ENCODE measurements at places on chromosomes 6 and 20.

DNA sequence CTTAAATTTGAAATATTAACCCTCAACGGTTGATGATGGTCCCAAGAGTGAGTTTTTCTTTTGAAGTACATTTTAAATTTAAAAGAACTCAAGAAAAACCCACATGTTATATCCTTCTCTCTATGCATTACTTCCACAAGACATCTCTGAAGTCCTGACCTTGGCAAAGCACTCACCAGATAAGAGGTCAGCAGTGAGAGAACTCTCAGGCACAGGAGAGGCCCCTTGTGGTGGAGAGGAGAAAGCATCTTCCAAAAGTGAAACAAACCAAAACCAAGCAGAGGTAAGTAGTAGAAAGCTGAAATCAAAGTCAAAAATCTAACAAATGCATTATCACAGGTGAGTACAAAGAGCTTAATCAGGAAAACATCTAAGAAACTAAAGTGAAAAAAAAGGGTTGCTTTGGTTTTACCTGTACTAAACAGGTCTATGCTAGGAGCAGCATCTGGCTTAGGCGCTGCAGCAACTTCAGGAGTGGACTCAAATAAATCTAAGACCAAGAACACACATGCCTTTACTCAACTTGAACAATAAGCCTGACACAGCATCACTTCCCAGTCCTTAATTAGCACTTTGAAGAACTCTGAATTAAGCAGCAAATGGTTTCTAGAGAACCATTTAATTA is 80.5 kb downstream of the PRSS35 start:
- no peak for DNase-seq

DNA sequence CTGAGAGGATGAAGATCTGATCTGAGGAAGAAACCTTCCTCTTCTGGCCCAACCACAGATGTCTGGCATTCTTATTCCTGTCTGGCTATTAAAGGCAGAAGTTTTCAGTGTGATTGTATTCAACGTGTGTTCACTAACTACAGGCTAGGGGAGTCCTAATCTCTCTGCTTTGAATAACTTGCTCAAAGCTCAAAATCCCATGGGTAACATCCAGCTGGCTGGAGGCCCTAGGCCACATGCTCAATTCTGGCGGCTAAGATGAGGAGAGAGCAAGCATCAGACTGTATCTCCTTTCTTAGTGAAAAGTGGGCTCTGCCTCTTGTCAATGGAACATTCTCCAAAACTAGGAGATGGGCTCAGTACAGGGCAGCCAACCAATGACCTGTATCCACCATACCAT is 478.0 kb downstream of the KIF16B start:
- no peak for DNase-seq

GRCh38 chr6:30312266-30312665 is 14.5 kb upstream of the TRIM39 start:
- DNase-seq, result no peak

- no peak for DNase-seq
Measured at GRCh38 chr6:84492241-84493165, 265.1 kb upstream of the CEP162 start.

DNA sequence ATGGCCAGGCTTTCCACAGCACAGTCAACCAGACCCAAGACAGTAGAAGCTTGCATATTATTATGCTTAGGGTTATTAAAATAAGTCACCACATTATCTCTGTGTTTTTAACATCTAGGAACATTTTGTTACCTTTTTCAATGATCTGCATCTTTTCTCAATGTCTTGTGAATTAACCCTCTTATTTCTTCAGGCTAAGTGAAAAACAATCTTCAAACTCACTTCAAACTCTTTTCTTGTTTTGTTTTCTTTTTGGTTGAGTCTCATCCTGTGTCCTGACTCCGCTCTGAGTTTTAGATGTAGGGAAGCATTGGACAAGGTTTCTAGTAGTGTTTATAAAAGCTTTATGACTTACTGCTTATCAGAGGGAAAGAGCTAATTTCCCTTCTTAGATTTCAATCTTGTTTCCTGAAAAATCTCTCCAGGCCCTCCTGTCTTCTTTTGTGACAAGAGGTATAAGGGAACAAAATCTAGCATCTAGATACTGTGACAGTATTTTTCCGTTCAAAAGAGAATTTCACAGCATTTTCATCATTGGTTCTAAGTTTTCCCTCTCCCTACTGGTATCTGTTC is 26.2 kb downstream of the NOX3 start:
- DNase-seq, result no peak

DNA sequence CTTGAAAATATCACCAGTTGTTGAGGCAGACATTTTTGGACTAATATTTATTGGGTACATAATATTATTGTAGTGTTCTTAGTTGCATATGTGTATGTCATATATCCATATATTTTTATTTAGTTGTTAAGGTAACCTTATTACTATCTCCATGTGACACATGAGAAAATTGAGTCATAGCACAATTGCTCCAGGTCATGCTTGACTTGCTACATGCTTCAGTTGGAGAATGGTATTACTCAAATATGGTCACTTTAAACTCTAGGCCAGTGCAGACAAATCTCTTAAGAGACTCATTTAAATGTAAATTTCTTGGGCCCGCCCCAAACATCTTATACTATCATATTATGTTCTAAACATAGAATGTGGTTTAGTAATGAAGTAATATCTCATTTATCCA is 246.1 kb downstream of the RIMS1 start:
- no peak for DNase-seq

DNA sequence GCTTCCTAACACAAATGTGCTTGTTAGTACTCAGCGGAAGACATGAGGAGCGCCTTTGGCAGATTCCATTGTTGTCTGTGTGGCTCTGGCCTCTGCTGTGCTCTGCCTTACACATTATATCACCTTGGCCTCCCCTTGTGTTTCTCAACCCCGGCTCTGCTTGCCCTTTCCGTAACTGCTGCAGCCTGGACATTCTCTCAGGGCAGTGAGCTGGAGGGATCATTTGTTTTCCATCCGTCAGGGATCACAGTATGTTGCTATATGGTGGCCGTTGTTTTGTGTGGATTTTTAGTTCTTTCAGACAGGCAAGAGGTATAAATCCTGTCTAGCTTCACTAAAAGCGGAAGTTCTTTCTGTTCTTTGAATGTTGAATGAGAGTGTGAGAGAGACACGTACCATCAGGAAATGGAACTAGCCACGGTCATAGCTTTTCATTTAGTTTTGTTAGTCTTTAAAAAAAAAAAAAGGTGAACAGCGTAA is 175.1 kb downstream of the JARID2 start:
- DNase-seq, result no peak

- DNase-seq, result no peak
Measured at GRCh38 chr6:19333936-19334335, 503.2 kb upstream of the ID4 start.

Data from stimulated activated CD8-positive, alpha-beta memory T cell treated with anti-CD3 and anti-CD28 coated beads, Interleukin-15, amount 100 ng/mL, for 48 hours (primary cell).